ENCODE measurements at places on chromosomes 7 and 10. TPM values are rescaled to one million over a fixed set of nuclear protein-coding genes. Genes with fewer than 3 reads are reported as not detected.

Gene PON1
- total RNA-seq, result not detected

Gene AASS
- total RNA-seq, result 18.9 TPM

Gene ST8SIA6
- 1.00 TPM for total RNA-seq

Gene CHN2
- total RNA-seq, result 2.3 TPM
